ENCODE measurements at places on chromosomes 5 and 9.

- no peak for DNase-seq
Observed at GRCh38 chr9:22056402-22056801, 47.3 kb upstream of the CDKN2B start.

GRCh38 chr9:93235300-93235960 is 51.5 kb downstream of the WNK2 start:
- no peak for DNase-seq

DNA sequence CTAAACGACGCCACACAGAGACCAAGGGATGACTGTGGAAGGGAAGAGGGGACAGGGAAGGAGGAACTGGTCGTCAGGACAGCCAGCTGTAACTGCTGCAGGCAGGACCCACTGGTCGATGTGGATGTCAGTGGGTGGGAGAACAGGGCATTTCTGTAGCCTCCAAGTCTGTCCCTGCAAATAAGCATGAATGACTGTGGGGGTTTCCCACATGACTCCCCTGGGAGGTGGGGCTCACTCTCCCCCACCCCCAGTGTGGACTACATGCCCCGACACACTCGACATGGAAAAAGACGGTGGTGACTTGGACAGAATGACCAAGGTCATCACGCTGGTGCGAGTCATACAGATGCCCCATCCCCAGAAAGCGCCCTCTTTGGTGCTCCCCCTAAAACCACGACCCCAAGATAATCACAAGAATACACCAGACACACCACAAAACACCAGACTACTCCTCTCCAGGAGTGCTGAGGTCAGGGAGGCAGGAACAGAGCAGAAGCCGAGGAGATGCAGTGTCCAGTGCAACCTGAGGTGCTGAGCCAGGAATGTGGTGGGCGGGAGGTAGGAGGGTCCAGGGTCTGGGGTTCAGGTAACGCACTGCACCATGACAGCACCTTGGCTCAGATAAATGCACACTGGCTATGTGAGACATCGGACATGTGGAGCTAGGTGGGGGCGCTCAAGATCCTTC is 64.9 kb downstream of the SECISBP2 start:
- no peak for DNase-seq

DNA sequence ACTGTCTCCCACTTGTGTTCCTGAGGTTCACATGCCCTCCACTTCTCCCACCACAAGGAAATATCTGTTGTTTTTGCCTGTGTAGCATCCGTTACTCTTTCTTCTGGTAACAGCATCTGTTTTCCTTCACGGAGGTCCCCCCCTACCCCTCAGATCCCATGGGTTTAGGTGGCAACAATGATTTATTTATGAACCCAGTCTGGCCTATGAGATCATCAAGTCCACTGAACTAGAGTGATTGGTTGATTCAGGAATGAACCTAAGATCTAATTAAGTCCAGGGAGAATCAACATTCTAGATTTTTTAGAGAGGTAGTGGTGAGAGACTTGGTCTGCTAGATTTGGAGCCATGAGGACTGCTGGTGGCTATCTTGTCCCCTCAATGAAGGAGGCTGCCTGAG is 166.8 kb downstream of the NR3C1 start:
- DNase-seq, result no peak

GRCh38 chr9:101636247-101636646 is 41.5 kb upstream of the PPP3R2 start:
- DNase-seq, result no peak

Measured in CD4-positive, alpha-beta T cell treated with Interleukin-2 at 100 ng/mL for 4 hours (primary cell).